ENCODE measurements at places on chromosomes 5 and 9.
A peak's percentile ranks its signal among the peaks of the same experiment; 100 is the strongest.

DNA sequence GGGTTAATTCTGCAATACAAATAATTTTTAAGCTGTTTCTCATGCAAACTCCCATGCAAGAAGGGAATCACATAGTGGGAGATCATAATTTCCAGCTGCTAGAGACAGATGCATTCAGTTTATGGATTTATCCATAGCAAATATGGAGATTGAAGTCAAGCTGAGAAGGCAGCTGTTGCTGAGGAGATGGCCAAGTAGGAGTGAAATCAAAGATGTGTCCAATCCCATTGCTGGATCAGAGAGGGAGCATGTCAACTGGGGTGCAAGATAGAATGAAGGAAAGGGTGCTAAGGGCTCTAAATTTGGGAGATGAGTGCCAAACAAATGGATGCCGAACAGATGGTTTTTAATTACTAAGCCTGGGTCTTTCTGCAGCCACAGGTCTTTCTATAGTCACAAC lies 504.5 kb downstream of the NFIB start:
- DNase-seq: no peak

GRCh38 chr5:36607838-36608783 lies 1.7 kb downstream of the SLC1A3 start:
- no peak for DNase-seq

GRCh38 chr9:114364134-114365041 lies 23.4 kb downstream of the AKNA start:
- no peak for DNase-seq

GRCh38 chr9:4678679-4679267 lies 596 bp upstream of the CDC37L1 start:
- no peak for DNase-seq

DNA sequence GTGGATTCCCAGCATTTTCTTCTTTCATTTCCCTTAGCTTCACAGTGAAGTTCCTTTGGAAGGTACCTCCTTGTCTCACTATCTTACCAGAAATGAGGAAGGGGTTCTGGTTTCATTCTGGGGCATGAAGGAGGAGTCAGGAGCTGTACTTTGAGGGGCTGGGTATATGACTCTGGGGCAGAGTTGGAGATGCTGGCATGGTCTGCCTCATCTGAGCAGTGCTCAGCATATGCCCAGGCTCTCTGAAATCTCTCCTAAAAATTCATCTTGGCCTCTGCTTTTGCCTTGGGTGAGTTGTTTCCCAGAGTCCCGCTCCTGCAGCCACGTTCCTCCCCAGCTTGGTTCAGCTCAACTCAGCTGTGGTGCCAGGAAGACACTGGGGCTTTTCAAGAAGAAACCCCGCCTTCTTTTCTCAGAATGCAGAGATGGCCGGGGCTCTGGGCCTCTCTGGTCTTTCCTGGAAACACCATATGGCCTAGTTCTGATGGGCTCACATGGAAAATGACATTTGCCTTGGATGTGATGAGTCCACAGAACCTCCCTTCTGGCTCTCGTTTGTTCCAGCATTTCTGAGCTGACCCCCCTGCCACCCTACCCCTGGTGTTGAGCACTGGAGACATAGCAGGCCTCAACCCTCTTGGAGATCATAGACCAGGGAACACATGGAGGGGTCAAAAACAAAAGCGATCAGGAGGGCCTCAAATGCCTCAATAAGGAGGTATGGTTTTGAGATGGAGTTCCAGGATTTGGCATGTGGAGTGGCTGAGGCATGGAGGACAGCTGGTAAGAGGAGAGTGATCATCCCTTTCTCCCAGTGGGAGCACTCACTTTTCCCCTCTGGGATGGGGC lies 12.0 kb upstream of the TGFBR1 start:
- DNase-seq: no peak

GRCh38 chr5:95864456-95864855 lies 41.9 kb upstream of the GLRX start:
- DNase-seq: no peak

DNA sequence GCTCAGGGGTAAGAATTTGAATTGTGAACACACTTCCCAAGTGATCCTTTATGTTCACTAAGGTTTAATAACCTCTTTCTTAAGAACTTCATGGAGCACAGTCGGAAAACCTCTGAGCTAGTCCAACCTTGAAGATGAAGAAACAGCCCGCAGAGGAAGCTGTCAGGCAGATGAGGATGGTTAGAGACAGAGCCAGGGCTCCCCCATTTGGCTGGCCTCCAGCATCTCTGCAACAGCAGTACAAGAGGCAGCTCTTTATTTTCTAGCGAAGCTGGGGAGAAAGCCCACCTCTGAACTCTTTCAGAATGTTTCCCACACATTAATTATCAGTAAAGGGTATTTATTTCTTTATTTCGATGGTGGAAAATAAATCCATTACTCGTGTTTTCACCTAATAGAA lies 350.8 kb downstream of the DMRT2 start:
- DNase-seq: no peak

DNA sequence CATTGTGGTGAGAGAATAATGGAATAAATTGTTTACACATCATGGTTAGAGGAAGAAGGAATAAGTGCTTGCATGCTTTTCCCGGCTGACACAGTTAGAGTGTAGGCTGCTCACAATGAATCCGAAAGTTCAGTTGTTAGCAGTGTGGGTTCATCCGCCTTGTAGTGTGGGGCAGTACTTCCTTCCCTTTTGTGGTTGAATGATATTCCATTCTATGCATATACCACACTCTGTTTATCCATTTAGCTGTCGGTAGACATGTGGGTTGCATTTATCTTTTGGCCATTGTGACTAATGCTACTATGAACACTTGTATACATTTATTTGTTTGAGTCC lies 84.0 kb downstream of the COL5A1 start:
- DNase-seq: no peak

DNA sequence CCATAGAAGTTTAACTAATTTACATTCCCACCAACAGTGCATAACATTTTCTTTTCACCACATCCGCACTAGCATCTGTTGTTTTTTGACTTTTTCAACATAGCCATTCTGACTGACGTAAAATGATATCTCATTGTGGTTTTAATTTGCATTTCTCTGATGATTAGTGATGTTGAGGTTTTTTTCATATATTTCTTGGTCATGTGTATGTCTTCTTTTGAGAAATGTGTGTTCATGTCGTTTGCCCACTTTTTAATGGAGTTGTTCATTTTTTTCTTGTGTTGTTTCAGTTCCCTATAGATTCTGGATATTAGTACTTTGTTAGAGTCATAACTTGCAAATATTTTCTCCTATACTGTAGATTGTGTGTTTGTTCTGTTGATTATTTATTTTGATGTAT lies 163.4 kb downstream of the FER start:
- DNase-seq: no peak

DNA sequence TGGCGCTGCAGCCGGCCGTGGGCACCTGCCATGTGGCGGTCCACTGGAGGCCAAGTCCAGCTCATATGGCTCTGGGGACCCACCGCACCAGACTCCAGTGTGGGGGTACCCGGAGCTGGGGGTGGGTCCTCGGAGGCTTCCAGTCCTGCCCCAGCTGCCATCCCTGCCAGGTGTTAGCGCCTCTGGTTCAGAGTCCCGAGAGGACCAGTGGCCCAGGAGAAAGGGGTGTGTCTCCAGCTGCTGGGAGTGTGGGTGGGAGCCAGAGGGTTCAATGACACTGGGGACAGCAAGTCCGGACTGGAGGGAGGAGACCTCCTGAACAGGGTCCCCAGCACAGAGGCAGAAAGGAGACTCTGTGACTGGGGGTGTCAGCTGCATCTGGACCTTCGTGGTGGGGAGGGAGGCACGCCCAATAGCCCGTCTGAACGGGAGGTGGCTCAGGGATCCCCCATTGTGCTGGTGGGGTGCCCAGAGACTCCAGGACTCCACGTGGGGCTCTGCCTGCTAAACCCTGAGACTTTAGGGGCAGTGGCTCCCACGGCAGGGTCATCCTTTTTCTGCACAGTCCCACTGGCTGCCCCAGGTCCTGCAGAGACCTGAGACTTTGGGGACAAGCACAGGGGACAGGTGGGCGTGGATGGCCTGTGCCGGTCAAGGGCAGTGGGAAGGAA lies 2.4 kb upstream of the AHRR start:
- DNase-seq: no peak

- DNase-seq: no peak
These were observed 521.3 kb downstream of the KCTD16 start for GRCh38 chr5:144691936-144692335.

DNA sequence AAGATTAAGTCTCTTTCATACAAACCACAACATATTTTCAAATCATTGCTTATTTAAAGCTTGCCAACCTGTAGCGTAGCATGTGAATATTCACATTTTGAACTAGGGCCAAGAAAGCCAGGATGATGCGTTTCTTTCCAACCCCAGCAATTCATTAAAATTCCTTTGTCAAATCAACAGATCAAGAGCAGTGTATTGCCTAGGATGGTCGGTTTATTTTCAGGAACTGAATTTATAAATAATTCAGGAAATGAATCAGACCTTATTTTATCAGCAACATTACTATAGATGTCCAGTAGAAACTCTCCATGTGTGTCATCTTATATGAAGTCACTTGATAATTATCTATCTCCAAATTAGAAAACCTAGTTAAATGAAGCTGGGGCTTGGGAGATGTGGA lies 13.2 kb upstream of the AUH start:
- no peak for DNase-seq

- DNase-seq: no peak
These were observed 20.3 kb upstream of the TAF11L2 start for GRCh38 chr5:17477573-17478265.

GRCh38 chr5:117143406-117143805 lies 568.8 kb upstream of the SEMA6A start:
- no peak for DNase-seq

DNA sequence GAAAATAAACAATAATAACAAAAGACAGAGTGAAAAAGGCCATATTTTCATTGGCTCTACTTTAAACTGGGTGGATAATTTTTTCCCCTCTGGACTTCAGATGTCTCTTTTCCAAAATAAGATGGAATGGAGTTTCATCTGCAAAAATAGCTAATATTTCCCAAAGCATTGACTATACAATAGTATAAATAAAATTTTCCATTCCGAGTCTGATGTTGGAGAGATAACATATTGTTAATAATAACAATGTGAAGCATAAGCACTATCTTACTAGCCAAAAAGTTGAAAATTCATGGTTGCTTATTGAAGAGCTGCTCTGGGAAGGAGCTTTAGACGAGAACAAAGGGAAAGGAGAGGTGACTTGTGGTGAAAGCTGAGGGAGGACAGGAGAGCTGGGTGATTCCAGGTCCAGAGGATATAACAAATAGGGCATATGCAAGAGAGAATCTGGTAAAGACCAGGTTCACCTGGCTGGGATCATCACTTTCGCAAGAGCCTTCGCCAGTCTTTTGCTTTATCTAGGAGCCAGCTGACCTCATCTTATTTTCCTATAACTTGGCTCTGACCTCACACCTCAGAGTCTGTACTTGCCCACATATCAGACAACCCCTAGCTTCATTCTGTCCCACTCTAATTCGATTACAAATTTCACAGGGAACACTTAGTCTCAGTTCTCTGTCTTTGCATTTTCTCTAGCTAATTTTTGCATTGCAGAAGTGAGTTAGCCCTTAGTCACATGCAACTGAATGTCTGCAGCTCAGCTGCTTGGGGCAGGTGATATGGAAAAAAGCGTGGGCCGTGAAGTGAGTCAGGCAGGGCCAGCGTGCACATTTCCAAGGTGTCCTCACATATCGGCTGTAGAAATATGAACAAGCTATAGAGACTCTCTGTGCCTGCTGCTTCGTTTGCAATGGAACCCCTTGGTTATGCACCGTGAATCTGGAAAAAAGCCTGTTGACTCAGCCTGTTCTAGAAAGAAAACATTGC lies 7.6 kb upstream of the ZNF474 start:
- DNase-seq: no peak

DNA sequence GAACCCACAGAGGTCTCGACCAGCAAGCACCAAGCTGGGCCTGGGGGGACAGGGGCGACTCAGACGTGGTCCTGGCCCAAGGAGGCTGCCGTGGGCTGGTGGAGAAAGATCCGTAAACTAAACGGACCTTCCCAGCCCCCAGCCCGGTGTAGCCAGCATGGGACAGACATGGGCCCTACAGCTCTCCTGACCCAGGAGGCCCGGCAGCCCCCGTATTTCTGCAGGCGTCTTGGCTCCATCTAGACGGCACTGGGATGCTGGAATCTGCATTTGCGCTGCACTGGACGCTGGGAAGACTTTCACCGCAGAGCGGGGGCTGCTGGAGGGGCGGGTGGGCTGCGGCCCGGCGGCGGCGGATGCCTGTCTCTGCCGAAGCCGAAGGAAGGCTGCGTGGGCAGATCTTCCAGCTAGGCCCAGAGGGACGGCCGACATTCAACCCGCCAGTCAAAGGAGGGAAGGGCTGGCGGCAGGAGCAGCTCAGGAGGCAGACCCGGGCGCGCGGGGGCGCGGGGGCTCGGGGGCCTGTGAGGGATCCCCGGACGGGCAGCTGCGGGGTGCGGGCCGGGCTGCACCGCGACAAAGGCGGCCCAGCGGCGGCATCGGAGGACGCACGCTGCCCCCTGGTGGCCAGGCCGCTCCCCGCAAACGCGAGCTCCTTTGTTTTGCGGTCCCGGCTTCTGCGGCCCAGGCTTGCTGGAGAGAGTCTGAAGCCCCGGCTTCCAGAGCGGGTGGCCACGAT lies 266.2 kb downstream of the NSG2 start:
- peak; percentile 88 for DNase-seq

DNA sequence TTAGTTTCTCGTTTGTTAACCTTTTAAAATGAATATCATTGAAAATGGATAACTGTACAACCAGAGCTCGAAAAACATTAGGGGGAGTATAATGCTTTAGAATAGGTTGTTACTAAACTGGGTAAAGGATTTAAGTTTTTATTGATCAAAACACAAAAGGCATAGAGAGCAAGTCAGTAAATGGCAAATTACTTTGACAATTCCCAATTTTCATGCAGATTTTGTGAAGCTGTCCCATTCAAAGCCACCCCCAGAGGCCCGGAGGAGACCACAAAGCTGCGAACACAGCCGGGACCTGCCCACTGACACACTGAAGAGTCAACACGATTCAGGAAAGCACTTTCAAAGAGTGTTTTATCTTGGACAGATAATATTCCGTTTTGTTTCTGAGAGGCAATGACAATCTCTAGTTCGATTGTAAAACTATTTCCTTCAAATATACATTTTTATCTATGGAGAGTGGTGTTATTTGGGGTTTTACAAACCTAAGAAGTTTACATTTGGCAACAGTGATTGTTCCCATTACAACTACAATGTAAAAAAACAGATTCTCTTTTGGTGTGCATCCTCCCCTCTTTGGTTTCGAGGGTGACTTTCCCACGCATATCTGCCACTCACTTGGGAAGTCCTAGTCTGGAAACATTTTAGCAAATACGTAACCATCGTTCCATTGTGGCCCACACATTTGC lies 182.6 kb upstream of the TBCA start:
- DNase-seq: no peak

GRCh38 chr5:131783357-131783756 lies 13.5 kb downstream of the FNIP1 start:
- no peak for DNase-seq

- DNase-seq: no peak
These were observed 63.3 kb downstream of the RGS3 start for GRCh38 chr9:113526841-113527240.

Measured in lower leg skin (tissue), 4 donors.